Activated CD8-positive, alpha-beta memory T cell treated with anti-CD3 and anti-CD28 coated beads for 1 hour (primary cell): ENCODE measurements at places on chromosomes 12 and 14.
A peak's percentile ranks its signal among the peaks of the same experiment; 100 is the strongest.

DNA sequence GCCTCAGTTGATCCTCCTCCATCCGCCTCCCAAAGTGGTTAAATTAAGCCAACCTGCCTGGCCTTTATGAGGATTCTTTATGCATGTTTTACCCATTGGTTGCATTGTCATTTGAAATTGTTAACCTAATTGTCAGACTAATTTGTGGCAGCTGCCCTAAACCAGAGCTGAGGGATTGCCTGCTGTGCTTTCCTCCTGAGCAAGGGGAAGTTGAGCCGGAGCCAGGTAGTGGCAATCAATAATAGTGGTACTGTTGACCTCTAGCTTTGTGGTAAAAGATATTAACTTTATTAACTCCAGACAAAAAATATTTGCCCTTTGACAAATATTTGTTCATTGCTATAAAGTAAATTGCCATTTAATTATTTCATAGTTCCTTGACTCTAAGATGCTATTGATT, 5.6 kb upstream of the HEBP1 start:
- no peak for DNase-seq

DNA sequence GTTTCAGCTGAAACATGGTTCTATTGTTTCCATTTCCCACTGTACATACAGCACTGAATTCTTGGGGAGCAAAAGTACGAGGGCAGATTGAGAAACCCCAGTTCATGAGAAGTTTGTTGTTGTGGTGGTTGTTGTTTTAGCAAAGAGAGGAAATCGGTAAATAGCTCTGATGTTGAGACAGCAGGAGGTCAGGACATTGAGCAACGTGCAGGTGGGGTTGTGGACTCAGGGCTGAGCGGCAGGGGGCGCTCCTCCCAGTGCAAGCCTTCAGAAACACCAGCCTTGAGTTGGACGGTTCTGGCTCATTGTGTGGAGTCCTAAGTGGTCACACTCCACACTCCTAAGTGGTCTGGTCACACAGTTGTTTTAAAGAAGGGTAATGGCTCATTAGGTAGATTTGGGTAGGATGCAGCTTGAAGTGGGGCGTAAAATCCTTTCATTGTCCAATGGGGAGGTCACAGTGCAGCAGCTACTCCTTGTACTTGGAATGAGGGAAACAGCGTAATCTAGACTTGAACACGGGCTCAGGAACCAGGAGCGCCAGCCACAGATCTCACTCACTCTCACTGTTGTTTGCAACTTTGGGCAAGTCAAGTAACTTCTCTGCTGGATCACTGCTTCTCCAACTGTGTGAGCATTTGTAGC, 14.5 kb upstream of the PWP1 start:
- DNase-seq: no peak

- DNase-seq: no peak
These were observed 438.5 kb downstream of the MED13L start for GRCh38 chr12:115838952-115839351.

- DNase-seq: no peak
These were observed 77.5 kb downstream of the PELI2 start for GRCh38 chr14:56195704-56196103.

- DNase-seq: no peak
These were observed 222.0 kb upstream of the CPNE8 start for GRCh38 chr12:39127401-39127800.

DNA sequence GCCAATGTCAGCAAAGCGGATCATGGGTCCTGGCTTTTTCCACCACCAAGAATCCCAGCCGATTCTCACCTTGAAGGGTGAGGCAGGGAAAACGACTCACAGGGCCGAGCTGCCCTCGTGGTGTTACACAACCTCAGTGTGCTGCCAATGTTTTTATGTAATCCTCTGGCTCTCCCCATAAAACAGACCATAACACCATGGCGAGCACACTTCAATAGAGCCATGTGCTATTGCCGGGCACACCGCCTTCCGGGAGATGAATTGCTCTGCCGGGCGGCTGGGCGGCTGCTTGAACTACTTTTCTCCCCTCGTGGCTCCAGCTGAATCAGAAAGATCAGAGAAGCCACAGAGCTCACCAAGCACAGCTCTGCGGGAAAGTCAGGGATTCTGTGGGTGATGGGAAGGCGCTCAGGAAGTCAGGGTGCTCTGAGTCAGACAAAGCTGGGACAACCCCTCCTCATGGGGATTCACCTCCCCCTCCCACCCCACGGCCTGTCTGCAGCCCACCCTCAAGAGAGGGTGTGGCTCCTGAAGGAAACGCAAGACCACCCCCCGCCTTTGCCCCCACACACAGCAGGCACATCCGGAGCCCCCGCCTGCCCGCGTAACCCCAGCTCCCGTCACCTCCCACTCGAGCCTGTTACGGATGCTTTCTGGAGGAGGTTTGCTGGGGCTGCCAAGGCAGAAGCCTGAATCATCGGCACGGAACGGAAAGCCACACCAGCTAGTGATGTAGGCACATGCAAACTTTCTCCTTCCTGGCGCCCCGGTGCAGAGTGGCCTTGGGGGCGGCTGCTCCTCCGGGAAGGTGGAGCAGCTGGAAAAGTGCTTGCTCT, 1.8 kb downstream of the GALNT9 start:
- no peak for DNase-seq

GRCh38 chr14:101186992-101187815, 283.7 kb upstream of the RTL1 start:
- no peak for DNase-seq

GRCh38 chr12:121693155-121693687, 19.3 kb upstream of the TMEM120B start:
- no peak for DNase-seq

DNA sequence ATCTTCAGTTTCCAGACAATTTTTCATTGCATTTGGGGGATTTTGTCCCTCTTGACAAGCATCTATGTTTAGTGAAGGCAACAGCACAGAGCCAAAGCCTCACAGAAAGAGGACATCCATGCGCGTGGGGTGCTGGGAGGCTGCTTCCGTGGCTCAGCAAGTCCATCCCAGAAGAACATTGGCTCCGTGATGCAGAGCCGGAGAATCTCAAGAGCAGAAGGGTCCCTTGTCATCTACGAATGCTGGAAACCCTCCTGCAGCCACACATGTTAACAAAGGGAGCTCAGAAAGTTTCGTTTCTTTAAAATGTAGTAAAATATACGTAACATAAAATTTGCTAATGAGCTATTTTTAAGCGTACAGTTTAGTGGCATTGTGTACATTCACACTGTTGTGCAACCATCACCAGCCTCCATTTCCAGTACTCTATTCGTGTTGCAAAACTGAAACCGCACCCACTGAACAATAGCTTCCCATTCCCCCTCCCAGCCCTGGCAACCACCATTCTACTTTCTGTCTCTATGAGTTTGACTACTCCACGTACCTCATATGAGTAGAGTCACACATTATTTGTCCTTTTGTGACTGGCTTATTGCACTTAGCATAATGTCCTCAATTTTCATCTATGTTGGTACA, 185.9 kb downstream of the TTC7B start:
- DNase-seq: no peak

GRCh38 chr12:109186993-109187653, 70.7 kb downstream of the ACACB start:
- DNase-seq: no peak

GRCh38 chr12:111893287-111893686, 51.3 kb downstream of the MAPKAPK5 start:
- DNase-seq: no peak

GRCh38 chr14:63478437-63478852, 64.7 kb downstream of the PPP2R5E start:
- DNase-seq: no peak

GRCh38 chr12:5492562-5492961, 60.7 kb downstream of the NTF3 start:
- no peak for DNase-seq

DNA sequence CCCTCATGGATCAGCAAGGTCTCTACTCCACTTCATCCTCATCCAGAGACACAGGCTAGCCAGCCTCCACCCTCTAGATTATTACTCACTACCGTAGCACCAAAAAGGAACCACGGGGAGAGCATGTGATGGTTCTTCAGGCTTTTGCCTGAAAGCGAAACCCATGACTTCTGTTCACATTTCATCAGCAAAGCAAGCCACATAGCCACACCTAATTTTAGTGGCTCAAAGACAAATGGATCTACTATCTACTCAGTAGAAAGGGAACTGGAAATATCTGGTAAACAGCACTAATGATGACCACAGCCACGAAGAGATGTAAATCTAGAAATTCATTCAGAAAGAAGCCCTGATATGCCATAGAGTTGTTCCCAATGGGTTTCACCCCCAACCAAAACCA, 51.4 kb downstream of the VCPKMT start:
- DNase-seq: no peak

GRCh38 chr14:59377991-59378601, 87.1 kb downstream of the GPR135 start:
- DNase-seq: no peak

DNA sequence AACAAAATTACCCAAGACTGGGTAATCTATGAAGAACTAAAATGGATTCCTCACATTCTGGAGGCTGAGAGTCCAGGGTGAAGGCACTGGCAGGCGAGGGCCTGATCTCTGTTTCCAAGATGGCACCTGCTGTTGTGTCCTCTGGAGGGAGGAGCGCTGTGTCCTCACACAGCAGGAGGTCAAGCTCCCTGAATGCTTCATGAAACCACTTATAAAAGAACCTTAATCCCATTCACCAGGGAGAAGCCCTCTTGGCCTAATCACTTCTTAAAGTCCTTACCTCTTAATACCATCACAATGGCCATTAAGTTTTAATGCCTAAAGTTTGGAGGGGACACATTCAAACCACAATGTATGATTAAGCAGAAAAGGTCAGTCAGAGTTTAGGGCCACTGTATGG, 172.4 kb downstream of the EMP1 start:
- DNase-seq: no peak

- no peak for DNase-seq
These were observed 33.0 kb upstream of the SSTR1 start for GRCh38 chr14:38174711-38175110.

DNA sequence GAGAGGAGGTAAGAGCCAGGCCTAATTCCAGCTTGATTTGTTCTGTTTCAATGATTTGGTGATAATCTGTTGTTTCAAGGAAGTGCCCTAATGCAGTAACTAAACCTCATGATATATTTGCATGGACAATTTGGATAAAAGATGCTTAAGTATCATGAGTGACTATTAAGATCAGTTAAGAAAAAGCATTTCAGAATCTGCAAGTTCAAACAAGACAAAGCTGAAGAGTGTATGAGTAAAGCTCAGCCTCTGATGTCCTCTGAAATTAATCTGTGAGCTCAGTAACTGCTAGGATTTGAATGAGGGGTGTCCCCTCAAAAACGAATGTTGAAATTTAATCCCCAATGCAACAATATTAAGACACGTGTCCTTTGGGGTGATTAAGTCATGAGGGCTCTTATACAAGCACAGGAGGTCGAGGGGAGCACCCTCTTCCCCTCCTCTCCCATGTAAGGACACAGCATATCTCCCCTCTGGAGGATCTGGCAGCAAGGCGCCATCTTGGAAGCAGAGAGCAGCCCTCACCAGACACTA, 949.2 kb downstream of the GALC start:
- no peak for DNase-seq

DNA sequence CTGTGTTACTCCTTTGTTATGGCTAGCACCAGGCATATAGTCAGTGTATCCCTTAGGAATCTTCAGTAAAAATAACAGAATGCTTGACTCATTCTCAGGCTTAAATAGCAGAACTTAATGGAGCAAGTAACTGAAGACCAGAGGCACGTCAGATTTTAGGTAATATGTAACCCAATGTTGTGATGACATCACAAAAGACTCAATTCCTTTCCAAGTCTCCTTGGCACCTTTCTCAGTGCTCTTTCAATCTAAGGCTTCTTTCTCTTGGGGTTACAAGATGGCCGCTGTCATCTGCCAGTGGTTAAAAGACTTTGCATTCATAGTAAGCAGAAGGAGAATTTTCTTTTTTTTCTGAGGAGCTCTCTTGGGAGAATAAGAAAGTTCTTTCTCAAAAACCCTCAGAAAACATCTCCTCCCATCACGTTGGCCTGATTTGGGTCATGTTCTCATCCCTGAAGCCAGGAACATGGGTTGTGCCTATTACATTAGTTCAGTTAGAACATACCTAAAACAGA, 33.4 kb upstream of the DCN start:
- DNase-seq: no peak

DNA sequence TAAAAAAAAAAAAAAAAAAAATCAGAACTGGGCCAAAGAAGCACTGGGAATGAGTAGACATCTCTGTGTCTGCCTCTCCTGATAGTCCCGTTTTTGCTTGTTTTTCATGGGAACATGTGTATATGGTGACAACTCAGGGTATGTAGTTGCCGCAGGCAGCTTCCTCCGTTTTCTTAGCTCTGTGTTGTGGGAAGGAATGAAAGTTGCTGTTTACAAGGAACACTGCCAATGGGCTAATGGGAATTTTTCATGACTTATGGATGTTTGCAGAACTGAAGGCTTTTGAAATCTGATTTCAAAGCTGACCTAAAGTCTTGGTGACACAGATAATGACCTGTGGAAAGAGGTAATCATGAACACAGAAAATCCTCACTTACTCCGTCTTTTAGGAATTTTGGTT, 146.4 kb upstream of the BTG1 start:
- DNase-seq: no peak

GRCh38 chr12:51393676-51394545, 2.7 kb upstream of the GALNT6 start:
- DNase-seq: peak; percentile 48

DNA sequence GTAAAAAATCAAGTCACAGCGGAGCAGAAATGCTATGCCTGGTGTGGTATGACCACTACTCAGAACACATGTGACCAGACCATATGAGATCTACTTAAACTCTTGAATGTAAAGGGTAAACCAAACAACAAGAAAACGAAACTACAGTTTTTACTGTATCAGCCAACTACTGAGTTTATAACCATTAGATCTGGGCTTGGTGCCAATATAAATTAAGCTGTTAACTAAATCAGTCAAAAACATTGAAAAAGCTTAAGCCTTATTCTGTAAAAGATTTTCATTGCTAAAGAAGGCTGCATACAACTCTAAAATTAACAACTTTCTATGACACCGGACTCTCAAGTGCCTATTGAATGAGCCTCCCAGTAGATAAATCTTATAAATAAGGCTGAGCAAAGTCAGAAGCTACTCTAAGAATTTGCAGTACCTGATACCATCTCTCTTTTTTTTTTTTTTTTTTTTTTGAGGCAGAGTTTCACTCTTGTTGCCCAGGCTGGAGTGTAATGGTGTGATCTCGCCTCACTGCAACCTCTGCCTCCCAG, 35.4 kb downstream of the SPTLC2 start:
- no peak for DNase-seq
